Right renal cortex interstitium (tissue), 3 donors: ENCODE measurements at places on chromosomes 11 and 22.

DNA sequence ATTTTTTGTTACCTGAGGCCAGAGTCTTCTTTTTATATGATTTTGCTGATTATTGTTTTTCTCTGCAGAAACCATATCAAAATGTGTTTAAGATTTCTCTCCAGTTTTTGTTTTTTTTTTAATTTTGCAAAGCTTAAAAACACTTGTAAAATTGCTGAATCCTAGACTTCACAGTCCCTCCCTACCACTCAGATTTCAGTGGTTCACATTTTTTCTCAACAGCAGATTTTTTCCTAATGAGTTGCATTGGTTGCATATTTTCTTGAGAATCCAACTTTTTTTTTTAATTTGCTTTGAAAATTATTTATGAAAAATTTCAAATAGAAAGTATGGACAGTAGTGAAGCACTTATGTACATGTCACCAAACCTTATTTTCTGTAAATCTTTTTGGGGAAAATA is 5.8 kb downstream of the ARL14EP start:
- DNase-seq = no peak

- no peak for DNase-seq
Observed at GRCh38 chr11:66561178-66561974, 7.0 kb downstream of the CTSF start.

- DNase-seq = no peak
Observed at GRCh38 chr11:133895551-133895950, 50.2 kb upstream of the SPATA19 start.

DNA sequence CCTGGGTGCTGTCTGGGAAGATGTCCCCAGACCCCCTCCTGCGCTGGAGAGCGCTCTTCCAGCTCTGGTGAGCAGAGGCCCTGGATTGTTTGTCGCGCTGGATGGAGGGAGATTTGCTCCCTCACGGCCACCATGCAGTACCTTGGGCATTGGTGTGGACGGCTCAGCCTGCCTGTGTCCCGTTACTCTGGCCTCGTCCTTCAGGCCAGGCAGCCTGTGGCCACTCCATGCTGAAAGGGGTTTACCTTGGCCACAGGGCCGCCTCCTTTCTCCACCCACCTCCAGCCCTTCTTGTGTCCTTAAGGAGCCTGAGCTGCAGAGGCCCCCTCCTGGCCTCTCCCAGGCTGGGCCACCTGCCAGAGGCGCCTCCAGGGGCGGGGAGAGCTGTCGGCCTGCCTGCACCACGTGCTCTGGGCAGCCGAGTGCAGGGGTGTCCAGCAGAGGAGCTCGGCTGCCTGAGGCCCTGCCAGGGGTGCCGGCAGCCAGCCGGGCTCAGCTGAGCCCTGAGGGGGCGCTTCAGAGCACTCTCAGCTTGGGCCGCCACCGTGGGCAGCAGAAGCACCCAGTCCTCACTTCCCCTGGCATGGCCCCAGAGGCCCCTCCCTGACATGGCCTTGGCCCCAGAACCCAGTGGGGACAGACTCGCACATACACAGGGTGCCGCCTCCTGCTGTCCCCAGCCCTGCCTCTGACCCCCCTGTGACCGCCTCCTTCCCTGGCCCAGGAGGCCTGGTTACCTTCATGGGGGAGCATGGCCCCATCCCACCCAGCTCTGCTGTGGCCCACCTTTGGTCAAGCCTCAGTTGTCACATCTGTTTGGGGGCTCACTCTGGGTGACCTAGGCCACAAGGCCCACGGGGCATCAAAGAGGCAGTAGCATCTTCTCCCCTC is 3.4 kb downstream of the CCND1 start:
- no peak for DNase-seq

- no peak for DNase-seq
Observed at GRCh38 chr11:75311858-75312288, 39.6 kb downstream of the ARRB1 start.

DNA sequence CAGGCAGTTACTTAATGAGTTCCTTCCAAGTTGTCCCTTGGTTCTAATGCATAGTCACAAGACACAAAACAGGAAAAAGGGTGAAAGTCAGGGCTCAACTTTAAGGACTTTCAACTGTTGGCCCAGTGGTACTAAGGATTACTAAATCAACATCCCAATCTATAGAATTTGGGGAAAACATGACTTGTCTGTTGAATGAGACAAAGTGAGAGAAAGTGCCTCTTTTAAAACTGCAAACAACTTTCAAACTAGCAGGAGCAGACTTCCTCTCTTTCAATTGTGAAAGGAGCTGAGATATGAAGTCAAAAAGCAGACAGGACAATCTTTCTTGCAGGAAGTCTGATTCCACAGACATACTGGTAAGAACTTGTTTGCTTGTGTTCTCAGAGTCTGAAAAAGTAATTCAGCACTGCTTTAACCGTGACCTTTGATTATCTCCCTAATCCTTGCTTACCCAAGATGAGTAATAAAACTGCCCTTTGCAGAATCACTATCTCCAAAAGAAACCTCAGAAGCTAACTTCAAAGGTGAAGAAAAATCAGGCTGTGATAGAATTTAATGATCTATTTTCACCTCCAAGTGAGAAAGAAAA is 960.7 kb upstream of the RAG2 start:
- no peak for DNase-seq

DNA sequence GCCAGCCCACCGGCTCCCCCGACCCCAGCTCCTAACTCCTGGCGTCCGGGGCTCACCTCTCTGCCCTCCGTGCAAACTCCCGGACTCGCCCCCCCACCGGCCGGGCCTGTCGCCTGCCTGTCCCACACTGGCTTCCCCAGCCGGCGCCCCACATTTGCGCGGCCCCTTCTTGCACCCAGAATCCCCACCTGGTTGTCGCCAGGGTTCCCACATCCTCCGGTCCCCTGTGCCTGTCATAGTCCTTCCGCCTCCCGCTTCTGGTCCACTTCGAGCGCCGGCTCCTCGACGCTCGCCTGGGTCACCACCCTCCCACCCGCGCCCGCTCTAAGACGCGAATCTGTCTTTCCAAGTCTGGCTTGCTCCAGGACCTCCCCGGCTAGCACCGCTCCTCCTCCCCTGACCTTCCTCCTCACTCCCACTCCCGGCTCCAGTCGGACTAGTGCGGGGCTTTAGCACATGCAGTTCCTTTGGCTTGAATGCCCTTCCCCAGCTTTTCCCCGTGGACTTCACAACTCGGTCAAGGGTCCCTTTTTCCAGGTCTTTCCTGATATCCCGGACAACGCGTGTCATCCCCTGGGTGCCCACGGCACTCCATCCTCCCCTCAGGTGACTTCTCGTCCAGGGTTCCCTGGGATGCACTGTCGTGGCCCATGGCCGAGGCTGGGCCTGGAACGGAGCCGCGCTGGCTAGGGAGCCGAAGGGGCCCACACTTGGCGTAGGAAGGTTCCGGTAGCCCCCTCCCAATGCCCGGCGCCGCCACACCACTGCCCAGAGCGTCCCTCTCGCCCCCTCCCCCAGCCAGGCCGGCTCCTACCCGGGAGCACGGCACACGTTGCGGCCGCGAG is 635 bp downstream of the SCARF2 start:
- DNase-seq = no peak

DNA sequence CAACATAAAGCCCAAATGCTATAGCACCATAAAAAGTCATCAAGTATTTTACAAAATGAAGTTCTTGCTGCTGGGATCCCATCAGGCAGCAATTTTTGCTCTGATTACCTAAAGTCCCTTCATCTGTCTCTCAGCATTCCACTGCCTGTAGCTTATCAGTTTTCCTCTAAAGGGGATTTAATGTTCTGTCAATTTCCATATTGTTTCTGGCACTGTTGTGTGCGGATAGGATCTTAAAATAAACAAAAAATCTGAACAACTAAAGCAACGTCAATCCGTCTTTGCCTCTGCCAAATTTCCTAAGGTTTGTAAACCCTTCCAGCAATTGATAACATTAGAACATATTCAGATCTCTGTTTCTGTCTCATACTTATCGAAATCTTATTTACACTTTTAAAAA is 1126.3 kb upstream of the RAG2 start:
- no peak for DNase-seq

DNA sequence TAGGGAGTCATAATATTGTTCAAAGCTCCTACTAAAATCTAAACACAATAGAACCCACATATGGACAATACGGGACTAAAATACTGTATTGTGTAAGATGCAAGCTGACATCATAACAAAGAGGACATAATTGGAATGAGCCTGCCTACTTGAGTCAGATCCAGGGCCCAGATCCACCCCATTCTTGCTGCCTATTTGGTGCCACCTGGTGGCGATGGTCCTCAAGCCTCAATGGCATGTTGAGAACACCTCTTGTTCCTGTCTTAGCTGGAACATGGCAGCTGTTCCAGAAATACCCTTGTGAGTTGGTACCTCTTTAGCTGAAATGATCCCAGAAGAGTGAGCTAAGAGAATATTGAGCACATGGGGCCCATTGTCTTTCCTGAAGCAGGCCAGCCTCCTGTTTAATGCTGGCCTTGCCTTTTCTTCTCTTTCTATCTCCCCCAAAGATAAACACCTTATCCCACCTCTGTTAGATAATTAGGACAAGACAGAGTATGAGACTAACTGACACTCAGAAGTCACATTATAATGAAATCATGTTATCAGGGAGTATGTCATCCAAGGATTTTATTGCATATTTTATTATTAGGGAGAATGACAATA is 680.9 kb upstream of the ANO5 start:
- peak; percentile 17 for DNase-seq

DNA sequence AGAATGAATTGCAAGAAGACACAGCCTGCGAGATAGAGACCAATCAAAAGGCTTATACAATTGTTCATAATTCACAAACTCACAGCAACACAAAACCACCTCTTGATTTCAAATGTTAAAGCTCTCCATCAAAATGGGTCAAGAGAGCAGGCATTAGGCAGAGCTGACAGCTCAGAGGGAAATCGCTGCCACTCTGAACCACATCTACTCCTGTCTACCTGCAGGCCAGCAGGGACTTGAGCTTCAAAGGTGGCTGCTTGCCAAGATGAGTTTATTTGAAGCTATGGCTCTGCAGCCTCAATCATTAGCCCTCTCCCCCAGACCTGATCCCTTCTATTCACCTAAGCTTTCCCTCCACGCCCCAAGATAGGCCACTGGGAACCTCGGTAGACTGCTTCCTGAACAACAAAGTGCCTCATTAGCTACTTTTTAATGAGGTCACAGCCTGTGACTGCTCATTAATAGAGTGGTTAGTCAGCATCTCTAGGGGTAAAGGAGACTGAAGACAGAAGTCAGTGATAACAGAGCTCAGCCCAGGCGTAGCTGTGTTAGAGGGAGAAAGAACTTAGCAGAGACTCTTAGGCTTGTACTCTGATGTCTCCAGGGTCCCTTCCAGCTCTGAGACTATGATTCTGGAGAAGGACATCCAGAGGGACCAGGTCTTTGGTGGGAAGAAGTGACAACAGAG is 21.2 kb upstream of the OR10A5 start:
- DNase-seq = no peak

GRCh38 chr11:125874556-125875124 is 12.8 kb upstream of the HYLS1 start:
- DNase-seq = peak; percentile 41

DNA sequence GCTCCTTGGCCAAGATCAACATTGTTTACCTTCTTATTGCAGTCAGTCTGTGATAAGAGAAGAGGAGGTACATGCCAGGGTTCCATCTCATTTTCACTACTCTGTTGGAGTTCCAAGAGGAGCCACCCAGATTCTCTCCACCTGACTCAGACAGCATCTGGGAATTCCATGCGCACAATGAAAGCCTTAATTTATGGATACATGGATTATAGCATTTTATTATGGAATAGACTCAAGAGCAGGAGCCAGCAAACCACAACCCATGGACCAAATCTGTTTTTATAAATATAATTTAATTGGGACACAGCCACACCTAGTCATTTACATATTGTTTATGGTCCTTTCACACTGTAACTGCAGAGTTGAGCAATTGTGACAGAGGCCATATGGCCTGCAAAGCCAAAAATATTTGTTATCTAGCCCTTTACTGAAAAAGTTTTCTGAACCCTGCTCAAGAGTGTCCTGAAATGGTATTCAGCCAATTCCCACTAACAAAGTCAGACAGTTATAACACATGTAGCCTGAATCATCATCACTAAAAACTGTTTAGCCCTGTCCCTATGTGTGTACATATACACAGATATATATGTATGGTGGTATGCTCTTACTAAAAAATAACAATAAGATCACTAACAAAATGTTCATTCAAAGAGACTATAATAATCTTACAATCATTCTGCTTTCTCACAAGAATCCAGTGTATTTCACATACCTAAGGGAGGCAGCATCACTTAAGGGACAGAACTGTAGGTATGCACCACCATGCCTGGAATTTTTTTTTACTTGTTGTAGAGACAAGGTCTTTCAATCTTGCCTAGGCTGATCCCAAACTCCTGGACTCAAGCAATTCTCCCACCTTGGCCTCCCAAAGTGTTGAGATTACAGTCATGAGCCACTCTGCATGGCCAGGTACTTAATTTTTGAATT is 104.5 kb upstream of the TEAD1 start:
- no peak for DNase-seq

- no peak for DNase-seq
Observed at GRCh38 chr11:1771700-1772099, 8.0 kb upstream of the CTSD start.

GRCh38 chr22:39985383-39986035 is 9.2 kb upstream of the FAM83F start:
- DNase-seq = no peak

DNA sequence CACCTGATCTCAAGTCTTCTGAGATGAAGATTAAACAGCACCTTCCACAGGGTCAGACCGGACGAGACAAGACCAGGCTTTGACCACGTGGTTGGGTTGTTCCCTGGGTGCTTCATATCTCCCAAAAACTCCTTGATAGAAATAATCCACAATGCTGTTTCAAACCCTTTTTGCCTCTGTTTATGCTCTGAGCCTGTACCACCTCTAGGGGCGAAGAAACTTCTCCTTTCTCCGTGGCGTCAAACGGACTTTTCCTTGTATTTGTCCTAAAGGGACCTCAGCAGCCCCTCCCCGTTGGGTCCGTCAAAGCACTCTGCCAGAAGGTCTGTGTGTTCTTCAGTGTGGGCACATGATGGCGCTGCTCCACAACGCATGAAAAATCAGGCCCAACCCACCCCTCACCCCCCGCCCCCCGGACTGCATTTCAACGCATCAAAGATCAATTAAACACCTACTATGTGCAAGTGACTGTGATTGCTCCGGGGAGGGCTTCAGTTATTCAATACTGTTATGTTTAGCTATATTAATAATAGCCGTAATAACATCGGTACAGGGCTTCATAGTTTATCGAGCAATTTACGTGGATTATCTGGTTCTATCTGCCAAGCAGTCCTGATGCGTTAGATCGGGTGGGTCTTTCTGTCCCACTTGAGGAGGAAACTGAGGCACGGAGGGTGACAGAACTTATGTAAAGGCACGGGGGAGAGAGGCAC is 17.3 kb upstream of the EIF3D start:
- DNase-seq = no peak

DNA sequence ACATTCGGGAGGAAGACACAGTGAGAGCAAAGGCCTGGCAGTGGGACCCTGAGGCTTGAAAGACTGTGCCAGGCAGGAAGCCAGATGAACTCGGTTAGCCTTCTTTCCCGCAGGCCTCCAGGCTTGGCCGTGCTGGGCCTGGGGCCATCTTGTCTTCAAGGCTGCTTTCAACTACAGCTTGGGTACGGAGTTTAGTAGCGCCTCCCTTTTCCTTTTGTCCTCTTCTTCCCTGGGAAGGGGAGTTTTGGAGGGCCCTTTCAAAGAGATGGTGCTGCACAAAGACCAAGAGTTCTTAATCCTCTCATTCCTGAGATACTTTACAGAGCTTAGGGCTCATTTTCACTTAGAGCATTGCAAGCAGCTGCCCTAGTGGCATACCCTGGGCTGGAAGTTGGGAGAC is 87.5 kb downstream of the TP53I11 start:
- no peak for DNase-seq

GRCh38 chr11:75237050-75237449 is 3.5 kb upstream of the TPBGL start:
- no peak for DNase-seq
